ENCODE measurements at places on chromosomes 3 and 15.
A peak's percentile ranks its signal among the peaks of the same experiment; 100 is the strongest.

- no peak for DNase-seq
Measured at GRCh38 chr3:87771337-87772192, 287.2 kb downstream of the CGGBP1 start.

GRCh38 chr3:191484461-191484860 lies 23.5 kb downstream of the PYDC2 start:
- no peak for DNase-seq

GRCh38 chr3:131995891-131996290 lies 38.9 kb downstream of the CPNE4 start:
- DNase-seq = no peak

- DNase-seq = no peak
Measured at GRCh38 chr3:136860541-136860940, 1.5 kb upstream of the NCK1 start.

- DNase-seq = no peak
Measured at GRCh38 chr3:16506884-16507577, 6.5 kb downstream of the RFTN1 start.

DNA sequence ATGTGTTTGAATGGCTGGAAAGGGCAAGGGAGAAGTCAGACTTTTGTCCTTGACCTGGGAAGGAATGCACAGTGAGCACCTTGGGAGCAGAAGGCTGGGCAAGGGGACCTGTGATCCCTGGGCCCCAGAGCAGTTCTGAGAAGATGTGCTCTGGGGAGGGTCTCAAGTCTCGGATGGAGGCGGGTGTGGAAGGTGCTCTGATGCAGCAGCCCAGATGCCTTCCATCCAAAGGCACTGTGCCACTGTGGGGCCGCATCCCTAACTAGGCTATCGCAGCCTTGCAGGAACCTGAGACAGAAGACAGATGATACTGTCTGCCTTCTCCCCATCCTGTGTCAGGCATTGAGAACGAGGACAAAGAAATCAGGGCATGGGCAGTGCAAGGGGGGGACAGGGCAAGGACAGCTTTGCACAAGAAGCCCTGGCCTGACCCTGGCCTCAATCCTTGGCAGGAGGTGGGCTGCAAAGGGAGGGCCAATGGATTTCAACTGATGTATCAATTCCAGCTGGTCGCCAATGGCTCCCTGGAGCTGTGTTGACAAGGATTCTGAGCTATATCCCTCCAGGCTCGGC lies 14.6 kb upstream of the PRKCD start:
- DNase-seq = no peak

DNA sequence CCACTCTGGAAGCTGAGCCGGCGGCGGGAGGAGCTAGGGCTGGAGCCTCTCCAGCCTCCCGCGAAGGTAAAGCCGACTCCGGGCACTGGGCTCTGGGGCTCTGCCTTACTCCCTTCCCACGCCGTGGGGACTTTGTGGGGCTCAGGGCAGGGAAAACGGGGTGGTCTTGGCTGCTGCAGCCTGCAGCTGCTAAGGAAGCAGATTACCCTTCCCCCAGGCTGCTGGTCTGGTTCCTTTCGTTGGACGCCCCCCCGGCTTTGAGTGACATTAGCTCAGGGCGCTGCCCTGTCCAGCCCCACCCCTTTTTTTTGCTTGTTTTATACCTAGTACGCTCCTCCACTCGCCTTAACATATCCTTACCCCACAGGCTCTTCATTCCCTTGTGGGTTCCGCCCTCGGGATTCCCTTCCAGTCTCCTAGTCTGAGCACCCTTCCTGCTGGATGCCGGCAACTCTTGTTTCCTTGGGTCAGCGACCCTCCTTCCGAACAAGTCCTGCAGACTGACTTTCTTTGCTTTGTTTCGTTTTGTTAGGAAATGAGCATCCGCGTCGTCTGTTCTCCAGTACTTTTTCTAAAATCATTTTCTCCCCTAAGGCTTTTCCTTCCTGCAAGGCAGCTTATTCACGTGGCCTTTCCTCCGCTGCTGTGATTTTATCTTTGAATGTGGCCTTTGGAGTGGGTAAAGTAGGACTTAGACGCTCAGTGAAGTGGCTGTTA lies 551 bp downstream of the DNAJC13 start:
- peak; percentile 30 for DNase-seq

GRCh38 chr3:144010371-144010770 lies 38.7 kb downstream of the DIPK2A start:
- DNase-seq = no peak

DNA sequence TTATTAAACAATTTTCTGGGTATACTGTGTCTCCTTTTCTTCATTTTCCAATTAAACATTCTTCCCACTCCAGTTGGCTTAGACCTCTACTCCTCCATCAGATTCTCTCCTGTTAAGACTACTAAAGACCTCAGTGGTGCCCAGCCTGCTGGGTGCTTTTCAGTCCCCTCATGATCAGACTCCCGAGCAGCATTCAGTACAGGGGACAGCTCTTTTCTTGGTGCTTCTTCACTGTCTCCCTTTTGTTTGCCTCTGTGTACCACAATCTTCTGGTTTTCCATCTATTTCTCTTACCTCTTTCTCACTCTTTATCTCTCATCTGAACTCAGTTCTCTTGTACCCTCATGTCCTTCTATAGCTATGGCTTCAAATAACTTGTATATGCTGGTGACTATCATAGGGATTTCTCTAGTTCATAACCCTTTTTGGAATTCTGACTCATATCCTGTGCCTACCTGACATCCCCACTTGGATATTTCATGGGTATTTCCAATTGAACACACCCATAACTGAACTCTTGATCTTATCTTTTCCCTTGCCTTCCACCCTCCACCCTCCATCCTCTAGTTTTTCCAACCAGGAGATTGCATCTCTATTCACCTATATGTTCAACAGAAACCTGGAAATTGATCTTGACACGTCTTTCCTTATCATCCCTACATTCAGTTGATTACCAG lies 55.6 kb upstream of the ABHD10 start:
- no peak for DNase-seq

GRCh38 chr15:94909510-94909909 lies 678.1 kb downstream of the MCTP2 start:
- no peak for DNase-seq

DNA sequence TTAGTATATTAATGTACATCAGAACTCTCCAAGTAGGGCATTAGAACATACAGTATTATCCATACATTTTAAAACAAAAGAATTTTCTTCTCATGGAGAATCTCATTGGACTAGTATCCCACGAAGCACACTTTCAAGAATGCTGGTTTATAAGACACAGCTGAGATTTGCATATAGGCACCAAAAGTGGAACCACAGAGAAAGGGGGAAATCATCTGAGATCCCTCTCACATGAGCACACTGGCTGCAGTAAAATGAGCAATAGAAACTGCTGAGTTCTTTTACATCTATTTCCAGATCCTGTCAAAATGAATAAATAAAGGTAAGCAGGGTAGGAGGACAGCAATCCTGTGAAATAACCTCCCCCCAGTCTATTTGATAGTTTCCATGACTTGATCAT lies 665.3 kb downstream of the FHIT start:
- DNase-seq = no peak

DNA sequence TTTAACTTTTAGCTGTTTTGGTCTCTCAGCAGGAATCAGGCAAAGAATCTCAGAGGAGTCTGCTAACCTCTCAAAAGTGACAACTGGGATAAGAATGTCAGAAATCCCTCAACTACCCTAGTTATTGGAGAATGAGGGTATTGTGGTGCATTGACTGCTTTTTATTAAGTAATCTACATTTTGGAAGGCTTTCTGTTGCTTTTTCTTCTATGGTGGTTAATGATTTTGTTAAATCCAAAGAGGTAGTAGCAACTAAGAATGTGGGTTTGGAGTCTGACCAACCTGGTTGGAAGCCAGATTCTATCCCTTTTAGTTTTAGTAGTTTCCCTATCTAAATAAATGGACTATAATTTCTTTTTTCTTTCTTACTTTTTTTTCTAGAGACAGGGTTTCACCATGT lies 94.7 kb upstream of the RNF7 start:
- no peak for DNase-seq
